Aorta (tissue), 5 donors: ENCODE measurements at places on chromosomes 11 and 22. TPM values are rescaled to one million over a fixed set of nuclear protein-coding genes. Genes with fewer than 3 reads are reported as not detected.

- no peak overlapping the region for H3K27ac ChIP-seq
- H3K4me1 ChIP-seq: no peaks in the 10 kb centered on the region
- no peaks in the 10 kb centered on the region for H3K27me3 ChIP-seq
- H3K4me3 ChIP-seq: no peak overlapping the region
- H3K36me3 ChIP-seq: no peaks in the 10 kb centered on the region
Observed at GRCh38 chr11:69573761-69574607, 67.0 kb upstream of the CCND1 start.

The RIBC2 gene
- 1.2 TPM for total RNA-seq

DNA sequence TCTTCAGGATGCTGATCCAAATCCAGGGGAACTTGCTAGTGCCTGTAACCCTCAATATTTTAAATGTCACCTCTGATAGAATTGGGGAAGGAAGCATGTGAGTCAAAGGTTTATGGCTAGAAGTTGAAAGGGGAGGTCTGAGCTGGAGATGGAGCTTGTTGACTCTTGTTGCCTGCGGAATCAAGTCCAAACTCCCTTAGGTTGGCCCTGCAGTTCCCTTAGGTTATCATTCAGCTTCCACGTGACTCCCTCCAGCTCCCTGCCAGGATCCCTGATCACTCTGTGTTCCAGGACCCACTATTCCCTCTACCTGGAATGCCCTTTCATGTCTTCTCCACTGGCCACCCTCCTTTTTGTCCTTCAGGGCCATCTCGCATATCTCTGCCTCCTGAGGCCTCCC is 26.2 kb upstream of the LIPT2 start:
- H3K27ac ChIP-seq: no peak overlapping the region
- H3K4me1 ChIP-seq: no peaks in the 10 kb centered on the region
- H3K4me3 ChIP-seq: no peak overlapping the region
- no peaks in the 10 kb centered on the region for H3K27me3 ChIP-seq
- DNase-seq: no peak

DNA sequence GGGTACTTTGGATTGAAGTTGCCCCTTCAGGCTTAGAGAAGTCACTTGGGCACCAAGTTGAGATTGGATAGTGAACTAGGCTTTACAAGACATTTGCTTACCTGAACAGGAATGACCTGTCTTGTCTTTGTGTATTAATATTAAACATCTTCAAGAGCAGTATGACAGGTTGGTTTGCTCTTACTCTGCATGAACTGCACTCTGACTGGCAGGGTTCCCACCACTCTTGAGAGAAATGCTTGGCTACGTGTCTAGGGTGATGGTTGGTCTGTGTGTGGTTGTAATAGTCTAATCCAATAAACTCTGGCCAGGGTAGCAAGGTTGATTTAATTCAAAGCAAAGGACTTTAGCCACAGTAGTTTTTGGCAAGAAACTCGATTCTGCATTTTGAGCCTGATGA is 20.1 kb upstream of the SPTBN2 start:
- no peaks in the 10 kb centered on the region for H3K36me3 ChIP-seq
- no peaks in the 10 kb centered on the region for H3K27me3 ChIP-seq
- no peak overlapping the region for H3K4me3 ChIP-seq
- H3K4me1 ChIP-seq: no peaks in the 10 kb centered on the region

GRCh38 chr11:31986201-31986889 is 104.5 kb upstream of the RCN1 start:
- H3K4me1 ChIP-seq: no peaks in the 10 kb centered on the region
- H3K27me3 ChIP-seq: no peaks in the 10 kb centered on the region
- no peak overlapping the region for H3K27ac ChIP-seq
- DNase-seq: no peak
- no peaks in the 10 kb centered on the region for H3K36me3 ChIP-seq
- H3K4me3 ChIP-seq: no peak overlapping the region

The CCDC188 gene
- 4.0 TPM for total RNA-seq

DNA sequence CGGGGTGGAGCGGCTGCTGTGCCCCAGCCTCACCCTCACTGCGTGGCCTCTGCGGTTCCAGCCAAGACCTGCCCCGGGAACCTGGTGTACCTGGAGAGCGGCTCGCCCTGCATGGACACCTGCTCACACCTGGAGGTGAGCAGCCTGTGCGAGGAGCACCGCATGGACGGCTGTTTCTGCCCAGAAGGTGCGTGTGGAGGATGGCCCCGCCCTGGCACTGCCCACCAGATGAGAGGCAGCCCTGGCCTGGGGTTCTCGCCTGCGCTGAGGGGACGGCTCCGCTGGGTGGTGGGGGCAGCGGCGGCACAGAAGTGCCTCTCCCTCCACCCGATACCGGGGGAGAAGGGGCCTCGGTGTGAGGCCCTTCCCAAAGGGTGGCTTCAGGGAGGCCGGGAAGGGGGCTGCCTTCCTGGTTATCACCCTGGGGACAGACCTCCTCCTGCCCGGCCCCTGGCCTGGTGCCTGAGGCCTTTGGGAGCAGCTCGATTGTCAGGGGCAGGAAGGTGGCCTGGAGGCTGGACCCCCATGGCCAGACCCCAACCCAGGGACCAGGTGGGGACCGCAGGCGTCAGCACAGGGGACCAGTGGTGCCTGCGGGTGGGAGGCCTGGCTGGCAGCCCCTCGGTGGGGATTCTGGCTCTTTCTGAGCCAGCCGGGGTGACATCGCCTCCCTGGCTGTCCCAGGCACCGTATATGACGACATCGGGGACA is 7.1 kb downstream of the MUC2 start:
- no peaks in the 10 kb centered on the region for H3K4me1 ChIP-seq
- H3K27ac ChIP-seq: no peak overlapping the region
- no peak overlapping the region for H3K4me3 ChIP-seq
- no peaks in the 10 kb centered on the region for H3K36me3 ChIP-seq

The MFNG gene
- 22.8 TPM for total RNA-seq

- no peaks in the 10 kb centered on the region for H3K36me3 ChIP-seq
- no peak overlapping the region for H3K27ac ChIP-seq
- no peaks in the 10 kb centered on the region for H3K27me3 ChIP-seq
Observed at GRCh38 chr11:93783765-93784144, 327 bp upstream of the MED17 start.

The PTPRCAP gene
- 4.8 TPM for total RNA-seq

The LRRN4CL gene
- 8.5 TPM for total RNA-seq

DNA sequence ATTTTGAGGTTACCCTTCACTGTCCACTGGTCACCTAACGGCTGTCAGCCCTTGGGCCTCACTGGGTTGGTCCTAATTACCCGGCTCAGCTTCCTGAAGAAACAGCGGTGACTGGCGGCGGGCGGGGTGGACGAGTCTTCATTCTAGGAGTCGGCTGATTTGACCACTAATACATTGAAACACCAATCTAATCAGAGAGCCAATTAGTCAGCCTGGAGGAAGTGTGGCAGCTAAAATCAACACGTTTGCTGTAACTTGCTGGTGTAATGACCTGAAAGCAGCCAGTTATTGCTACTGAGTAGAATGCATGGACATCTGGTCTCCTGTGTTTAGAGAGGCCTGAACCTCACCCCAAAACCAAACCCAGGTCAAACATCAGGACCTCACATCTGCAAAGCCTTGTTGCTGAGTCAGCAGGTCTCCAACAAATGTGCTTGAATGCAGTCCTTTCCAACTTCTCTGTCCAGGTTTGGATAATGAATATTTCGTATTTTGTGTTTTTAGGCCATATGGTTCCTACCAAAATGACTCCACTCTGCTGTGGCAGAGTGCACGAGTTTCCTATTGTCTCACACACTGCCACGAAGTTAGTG is 496.4 kb downstream of the BRD1 start:
- no peaks in the 10 kb centered on the region for H3K36me3 ChIP-seq
- DNase-seq: peak; percentile 39
- H3K4me1 ChIP-seq: no peaks in the 10 kb centered on the region

- no peaks in the 10 kb centered on the region for H3K27me3 ChIP-seq
- H3K36me3 ChIP-seq: no peaks in the 10 kb centered on the region
- H3K4me3 ChIP-seq: no peak overlapping the region
- H3K4me1 ChIP-seq: peaks cover 3% of the 10 kb centered on the region
Observed at GRCh38 chr11:74418509-74418895, 20.3 kb upstream of the PGM2L1 start.

The GLB1L2 gene
- 0.94 TPM for total RNA-seq

- no peak overlapping the region for H3K27ac ChIP-seq
- H3K27me3 ChIP-seq: no peaks in the 10 kb centered on the region
- H3K36me3 ChIP-seq: no peaks in the 10 kb centered on the region
Observed at GRCh38 chr11:86066033-86066432, 2.9 kb downstream of the PICALM start.

GRCh38 chr11:36132940-36133339 is 156.3 kb downstream of the COMMD9 start:
- no peaks in the 10 kb centered on the region for H3K27me3 ChIP-seq
- H3K36me3 ChIP-seq: no peaks in the 10 kb centered on the region
- DNase-seq: no peak
- no peak overlapping the region for H3K4me3 ChIP-seq
- no peak overlapping the region for H3K27ac ChIP-seq

DNA sequence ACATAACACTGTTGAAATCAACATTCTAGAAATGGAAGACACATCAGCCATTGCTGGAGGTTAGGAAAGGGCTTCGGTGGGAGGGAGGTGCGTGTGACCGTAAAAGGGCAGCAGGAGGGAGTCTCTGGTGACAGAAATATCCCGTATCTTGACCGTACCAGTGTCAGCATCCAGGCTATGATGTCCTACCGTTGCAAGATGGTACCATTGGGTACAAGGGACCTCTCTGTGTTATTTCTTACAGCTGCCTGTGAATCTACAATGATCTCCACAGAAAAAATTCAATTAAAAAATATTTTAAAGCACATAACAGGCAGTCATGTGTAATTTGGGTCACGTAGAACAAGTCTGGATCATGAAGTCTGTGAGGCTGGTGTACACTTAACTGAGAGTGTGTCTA is 27.4 kb upstream of the SEPTIN5 start:
- H3K27me3 ChIP-seq: no peaks in the 10 kb centered on the region
- H3K27ac ChIP-seq: no peak overlapping the region
- no peak for DNase-seq

GRCh38 chr11:67561971-67562619 is 21.5 kb upstream of the GSTP1 start:
- DNase-seq: no peak
- no peak overlapping the region for H3K27ac ChIP-seq
- H3K4me1 ChIP-seq: peaks cover 2% of the 10 kb centered on the region
- H3K27me3 ChIP-seq: no peaks in the 10 kb centered on the region

- H3K36me3 ChIP-seq: no peaks in the 10 kb centered on the region
- H3K27ac ChIP-seq: no peak overlapping the region
- DNase-seq: no peak
- no peaks in the 10 kb centered on the region for H3K4me1 ChIP-seq
- H3K4me3 ChIP-seq: no peak overlapping the region
Observed at GRCh38 chr11:44944853-44945235, 5.8 kb downstream of the TP53I11 start.

The GAL3ST1 gene
- 2.0 TPM for total RNA-seq

- H3K27me3 ChIP-seq: no peaks in the 10 kb centered on the region
- no peak overlapping the region for H3K27ac ChIP-seq
- DNase-seq: no peak
- no peaks in the 10 kb centered on the region for H3K36me3 ChIP-seq
Observed at GRCh38 chr11:129045150-129045549, 102.5 kb upstream of the TP53AIP1 start.

DNA sequence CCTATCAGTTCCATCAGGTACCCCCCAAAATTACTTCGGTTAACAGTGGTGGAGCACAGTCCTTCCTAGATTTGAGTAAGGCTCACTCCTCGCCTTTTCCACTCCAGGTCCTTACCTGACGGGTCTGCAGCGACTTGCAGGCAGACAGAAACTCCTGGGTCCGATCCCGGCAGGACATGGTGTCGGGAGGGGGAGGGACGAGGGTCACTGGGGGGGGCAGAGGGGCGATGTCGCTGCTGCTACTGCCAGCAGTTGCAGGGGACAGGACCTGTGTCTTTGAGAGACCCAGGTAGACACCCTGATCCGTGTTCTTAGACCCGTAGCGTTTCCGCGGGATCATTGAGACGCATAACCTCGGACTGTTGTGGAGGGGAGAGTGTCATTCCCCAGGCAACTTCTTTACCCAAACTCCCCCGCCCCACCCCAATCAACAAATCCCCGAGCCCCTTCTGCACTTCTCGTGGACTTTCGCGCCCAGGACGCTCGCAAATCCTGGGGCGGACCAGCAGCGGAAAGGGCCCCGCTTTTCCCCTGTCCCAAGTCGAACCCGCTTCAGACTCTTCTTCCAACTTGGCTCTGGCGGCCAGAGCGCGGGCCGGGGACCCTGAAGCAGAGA is 839 bp downstream of the STX5 start:
- peak overlapping the region; percentile 52 for H3K27ac ChIP-seq
- no peaks in the 10 kb centered on the region for H3K4me1 ChIP-seq
- H3K36me3 ChIP-seq: no peaks in the 10 kb centered on the region
- peak overlapping the region; percentile 69 for H3K4me3 ChIP-seq
- DNase-seq: no peak

The ENDOD1 gene
- total RNA-seq: 54.8 TPM

GRCh38 chr11:102683277-102683676 is 22.3 kb downstream of the MMP27 start:
- no peaks in the 10 kb centered on the region for H3K4me1 ChIP-seq
- DNase-seq: no peak
- no peak overlapping the region for H3K4me3 ChIP-seq
- H3K27me3 ChIP-seq: no peaks in the 10 kb centered on the region
- H3K36me3 ChIP-seq: no peaks in the 10 kb centered on the region
- H3K27ac ChIP-seq: no peak overlapping the region

- no peaks in the 10 kb centered on the region for H3K36me3 ChIP-seq
- H3K4me3 ChIP-seq: no peak overlapping the region
- no peaks in the 10 kb centered on the region for H3K4me1 ChIP-seq
- no peak for DNase-seq
- no peaks in the 10 kb centered on the region for H3K27me3 ChIP-seq
Observed at GRCh38 chr11:110883256-110883655, 171.0 kb upstream of the ARHGAP20 start.

DNA sequence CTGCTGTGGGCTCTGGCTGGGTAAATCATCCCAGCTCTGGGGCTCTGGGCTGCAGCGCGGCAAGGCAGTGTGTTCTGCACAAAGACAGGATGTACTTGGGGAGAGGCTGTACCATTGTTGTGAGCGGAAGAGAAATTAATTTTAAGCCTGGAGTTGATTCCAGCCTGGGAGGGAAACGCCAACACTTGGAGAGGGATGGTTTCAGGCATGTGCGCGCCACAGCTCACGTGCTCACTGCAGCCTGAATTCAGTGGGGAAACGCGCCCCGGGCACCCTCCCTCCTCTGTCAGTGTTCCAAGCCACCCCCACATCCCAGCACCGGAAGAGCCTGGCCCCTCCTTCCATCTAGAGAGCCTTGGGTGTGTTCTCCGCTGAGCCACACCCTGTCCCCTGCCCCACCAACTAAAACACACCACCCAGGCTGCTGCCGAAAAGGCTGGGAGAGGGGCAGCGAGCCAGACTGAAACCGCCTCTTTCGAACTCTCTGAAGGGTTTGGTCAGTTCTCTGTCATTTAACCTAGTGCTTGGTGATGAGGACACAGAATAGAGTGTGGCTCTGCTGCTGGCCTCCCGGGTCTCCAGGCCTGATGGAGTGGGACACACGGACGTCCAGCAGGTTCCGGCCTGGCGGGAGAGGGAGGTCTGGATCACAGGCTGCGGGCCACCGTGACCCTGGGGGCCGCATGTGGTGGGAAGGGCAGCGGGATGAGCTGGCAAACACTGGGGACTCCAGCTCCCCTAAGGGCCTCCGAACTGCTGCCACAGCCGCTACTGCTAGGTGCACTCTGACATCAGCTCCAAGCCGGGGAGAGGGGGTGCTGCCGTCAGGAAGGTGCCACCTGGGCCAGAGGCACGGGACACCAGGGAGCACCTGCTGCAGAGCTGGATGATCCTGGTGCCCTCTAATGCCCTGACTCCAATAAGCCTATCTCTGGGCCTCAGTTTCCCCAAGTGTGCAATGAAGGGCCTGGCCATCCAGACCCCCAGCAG is 230.8 kb downstream of the CTTN start:
- H3K27ac ChIP-seq: no peak overlapping the region
- H3K4me1 ChIP-seq: no peaks in the 10 kb centered on the region
- DNase-seq: no peak
- H3K36me3 ChIP-seq: no peaks in the 10 kb centered on the region
- H3K4me3 ChIP-seq: no peak overlapping the region
- no peaks in the 10 kb centered on the region for H3K27me3 ChIP-seq

The SMC1B gene
- total RNA-seq: not detected
